ENCODE measurements at places on chromosomes 13 and 19.

DNA sequence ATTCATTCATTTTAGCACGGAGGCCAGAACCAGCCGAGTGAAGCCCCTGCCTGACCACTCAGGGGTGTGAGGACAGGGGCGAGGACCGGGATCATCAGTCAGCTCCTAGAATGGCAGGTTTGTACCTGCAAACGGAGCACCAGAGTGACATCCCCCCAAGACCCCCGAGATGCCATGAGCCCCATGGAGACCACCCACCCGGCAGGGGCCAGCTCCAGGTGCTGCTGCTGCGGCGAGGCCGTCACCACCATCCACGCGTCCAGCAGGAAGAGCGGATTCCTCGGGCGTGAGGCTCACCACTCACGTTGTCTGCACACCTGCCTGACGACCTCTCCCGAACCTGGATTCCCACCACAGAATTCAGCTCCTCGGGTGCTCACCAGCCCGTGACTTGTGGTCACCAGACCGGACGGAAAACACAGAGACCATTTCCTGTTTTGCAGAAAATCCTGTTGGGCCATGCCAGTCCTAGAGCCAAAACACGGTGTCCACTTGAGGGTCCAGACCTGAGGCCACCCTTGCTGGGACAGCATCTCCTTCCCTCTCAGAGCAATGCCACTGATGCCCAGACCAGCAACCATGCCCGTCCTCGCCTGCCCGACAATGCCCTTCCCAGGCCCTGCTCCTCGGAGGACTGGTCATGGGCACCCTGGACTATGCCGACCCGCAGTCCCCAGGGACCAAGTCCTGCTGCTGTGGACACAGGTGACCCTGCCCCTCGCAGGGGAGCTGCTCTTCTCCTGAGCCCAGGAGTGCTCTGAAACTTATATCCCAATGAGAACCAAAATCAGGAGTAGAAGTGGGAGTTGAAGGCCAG, 74.2 kb downstream of the RASA3 start:
- no peak for DNase-seq

DNA sequence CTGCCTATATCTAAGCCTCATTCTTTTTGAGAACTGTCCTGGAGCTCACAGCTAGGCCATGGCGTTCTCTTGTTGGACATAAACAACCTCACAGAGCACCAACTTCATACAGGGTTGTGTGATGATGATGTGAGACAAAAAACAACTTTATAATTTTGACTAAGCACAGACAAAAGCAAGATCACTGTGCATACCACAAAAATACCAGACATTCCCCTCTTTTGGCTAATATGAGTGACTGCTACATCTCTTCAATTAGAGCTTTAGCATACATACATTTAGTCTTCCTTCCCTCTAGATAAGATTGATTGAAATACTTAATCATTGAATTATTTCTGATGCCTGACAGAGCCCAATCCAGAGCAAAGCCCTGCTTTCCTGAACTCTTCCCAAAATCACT, 8.3 kb downstream of the MAB21L1 start:
- DNase-seq: no peak

DNA sequence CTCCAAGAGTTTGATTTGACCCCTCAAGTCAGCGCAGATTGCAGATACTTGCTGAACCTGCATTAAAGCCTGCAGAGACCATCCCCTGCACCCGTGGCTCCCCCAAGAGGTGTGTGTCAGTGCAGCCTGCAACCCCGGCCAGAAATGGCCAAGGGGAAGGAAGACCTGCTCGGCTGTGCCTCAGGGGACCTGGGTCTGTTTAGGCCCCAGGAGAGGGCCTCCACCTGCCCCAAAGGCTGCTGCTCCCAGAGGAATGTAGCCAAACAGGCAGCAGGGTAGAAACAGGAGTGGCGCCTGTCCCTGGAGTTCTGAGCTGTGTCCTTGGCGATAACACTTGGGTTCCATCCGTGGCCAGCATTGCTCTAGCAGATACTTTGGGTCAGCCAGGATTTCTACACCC, 8.0 kb downstream of the POP4 start:
- no peak for DNase-seq

- no peak for DNase-seq
Observed at GRCh38 chr13:94859278-94859691, 146.9 kb upstream of the SOX21 start.

DNA sequence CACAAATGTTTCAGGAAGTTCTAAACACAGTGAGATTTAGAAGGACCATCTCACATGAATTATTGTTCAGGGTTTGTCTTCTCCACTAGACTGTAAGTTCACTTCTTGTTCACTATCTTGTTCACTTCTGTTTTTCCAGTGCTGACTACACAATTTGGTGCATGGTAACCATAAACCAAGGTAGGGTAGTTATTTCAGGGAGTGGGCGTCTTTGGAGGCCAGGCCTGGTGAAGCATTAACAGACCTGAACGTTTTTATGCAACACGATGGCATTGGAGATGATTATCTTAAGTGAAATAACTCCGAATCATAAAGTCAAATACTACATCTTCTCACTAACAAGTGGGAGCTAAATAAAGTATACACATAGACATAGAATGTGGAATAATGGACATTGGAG, 14.4 kb upstream of the OXGR1 start:
- DNase-seq: no peak

GRCh38 chr19:42345191-42345812, 19.9 kb downstream of the MEGF8 start:
- DNase-seq: no peak
